Activated naive CD4-positive, alpha-beta T cell treated with anti-CD3 and anti-CD28 coated beads, Interleukin-2, amount 50 U/mL, for 72 hours (primary cell): ENCODE measurements at places on chromosomes 2 and 18. TPM values are rescaled to one million over a fixed set of nuclear protein-coding genes. Genes with fewer than 3 reads are reported as not detected.

GRCh38 chr2:200484934-200485333 is 24.9 kb downstream of the KCTD18 start:
- no peak for DNase-seq

DNA sequence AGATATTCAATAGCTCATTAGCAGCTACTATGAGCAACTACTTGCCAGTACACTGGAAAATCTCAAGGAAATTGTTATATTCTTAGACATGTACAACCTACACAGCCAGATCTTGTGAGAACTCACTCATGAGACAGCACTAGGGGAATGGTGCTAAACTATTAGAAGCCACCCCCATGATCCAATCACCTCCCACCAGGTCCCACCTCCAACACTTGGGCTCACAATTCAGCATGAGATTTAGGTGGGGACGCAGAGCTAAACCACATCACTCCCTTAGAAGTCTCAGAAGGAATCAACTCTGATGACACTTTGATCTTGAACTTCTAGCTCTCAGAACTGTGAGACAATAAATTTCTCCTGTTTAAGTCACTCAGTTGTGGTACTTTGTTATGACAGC is 418.3 kb upstream of the SPHKAP start:
- no peak for DNase-seq

Gene DHRS9
- total RNA-seq = 5.9 TPM

- DNase-seq = no peak
These were observed 94.7 kb downstream of the ANKRD44 start for GRCh38 chr2:197215748-197216360.

DNA sequence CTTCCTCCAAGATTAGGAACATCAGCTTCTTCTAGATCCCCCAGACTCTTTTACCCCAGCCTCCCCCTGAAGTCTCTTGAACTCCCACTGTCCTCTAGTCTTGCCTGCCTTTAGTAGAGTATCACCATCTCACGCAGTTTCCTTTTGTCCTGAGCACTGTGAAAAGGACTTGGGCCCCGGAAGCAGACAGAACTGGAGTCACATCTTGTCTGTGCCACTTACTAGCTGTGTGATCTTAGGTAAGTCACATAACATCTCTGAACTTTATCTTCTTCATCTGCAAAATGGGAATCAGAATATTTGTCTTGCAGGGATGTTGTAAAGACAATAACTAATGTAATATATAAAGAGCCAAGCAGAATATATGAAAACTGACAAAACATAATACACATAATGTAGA is 8.4 kb upstream of the TRABD2A start:
- DNase-seq = no peak

Gene UGT1A8
- not detected for total RNA-seq

- no peak for DNase-seq
These were observed 108.2 kb downstream of the HAUS1 start for GRCh38 chr18:46212398-46212797.

- no peak for DNase-seq
These were observed 82.9 kb upstream of the TMEFF2 start for GRCh38 chr2:192277494-192278109.

Gene RAMP1
- not detected for total RNA-seq

GRCh38 chr2:236947896-236948295 is 137.8 kb upstream of the COPS8 start:
- DNase-seq = no peak

GRCh38 chr2:8061219-8061618 is 620.6 kb upstream of the ID2 start:
- no peak for DNase-seq

DNA sequence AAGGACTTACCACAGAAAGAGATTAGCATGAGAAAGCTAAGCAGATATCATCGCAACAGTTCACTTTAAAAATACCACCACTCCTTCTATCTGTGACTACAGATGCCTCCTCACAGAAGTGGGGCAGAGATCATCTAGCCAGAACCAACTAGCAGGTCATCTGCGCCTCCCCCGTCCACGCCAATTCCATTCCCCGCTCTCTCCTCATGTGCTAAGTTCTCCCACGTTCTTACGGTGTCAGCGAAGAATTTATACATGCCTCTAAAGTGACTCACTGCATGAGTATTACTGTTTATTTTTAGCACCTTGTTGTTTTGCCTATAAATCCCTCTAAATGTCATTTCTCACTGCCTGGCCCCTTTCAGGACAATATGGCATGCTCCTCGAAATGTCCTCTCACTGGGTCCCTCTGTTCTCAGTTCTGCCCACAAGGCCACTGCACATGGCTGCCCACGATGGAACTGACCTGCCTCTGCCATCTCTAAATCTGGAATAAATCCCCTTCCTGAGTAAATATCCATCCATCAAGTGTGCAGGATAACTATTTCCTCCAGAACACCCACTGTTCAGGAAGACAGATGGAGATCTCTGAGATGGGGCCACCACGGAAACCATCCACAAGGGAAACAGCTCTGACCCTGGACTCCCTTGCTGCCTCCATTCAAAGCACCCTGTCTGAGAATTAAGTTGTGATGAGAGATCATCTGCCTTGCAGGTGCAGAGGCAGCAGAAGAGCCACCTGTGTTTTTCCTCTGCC is 137.7 kb downstream of the IRS1 start:
- DNase-seq = no peak

DNA sequence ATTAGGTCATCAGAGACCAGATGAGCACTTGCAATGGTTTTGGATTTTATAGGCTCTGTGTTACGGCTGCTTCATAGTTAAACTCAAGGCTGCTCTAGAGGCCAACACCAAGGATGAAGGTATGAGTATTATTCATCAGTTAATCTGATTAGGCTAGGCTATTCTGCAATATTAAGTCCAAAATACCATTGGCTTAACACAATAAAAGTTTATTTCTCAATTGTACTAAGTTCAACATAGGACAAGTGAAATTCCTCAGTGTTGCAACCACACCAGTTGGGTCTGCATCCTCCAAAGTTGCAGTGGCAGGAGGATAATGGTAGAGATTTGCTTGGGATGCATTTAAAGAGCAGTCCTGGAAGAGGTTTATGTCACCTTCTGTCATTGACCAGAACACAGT is 538.3 kb upstream of the CDH2 start:
- DNase-seq = no peak
